CD4-positive, alpha-beta T cell treated with Interleukin-4 for 4 hours (primary cell): ENCODE measurements at places on chromosomes 11 and 22.

DNA sequence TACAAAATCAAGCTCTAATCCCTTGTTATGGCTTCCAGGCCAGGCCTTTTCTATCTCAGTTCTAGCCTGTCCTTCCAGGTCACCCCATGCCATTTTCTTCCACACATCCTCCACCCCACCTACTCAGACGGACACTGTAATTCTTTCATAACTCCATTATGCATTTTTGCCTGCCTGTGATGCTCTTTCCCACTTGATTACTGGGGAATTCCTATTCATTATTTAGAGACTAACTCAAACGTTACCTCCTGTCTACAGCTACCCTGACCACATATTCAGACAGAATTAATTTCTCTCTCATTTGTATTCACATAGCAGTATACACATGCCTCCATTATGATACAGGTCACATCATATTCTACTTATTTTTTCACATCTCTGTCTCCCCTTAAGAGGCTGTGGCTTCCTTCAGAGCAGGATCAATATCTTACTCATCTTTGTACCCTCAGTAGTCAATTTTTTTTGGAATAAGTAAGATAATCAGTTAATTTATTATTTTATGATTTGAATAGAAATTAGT lies 156.5 kb upstream of the ZC3H12C start:
- no peak for DNase-seq

GRCh38 chr11:43699870-43700269 lies 19.3 kb downstream of the HSD17B12 start:
- no peak for DNase-seq

DNA sequence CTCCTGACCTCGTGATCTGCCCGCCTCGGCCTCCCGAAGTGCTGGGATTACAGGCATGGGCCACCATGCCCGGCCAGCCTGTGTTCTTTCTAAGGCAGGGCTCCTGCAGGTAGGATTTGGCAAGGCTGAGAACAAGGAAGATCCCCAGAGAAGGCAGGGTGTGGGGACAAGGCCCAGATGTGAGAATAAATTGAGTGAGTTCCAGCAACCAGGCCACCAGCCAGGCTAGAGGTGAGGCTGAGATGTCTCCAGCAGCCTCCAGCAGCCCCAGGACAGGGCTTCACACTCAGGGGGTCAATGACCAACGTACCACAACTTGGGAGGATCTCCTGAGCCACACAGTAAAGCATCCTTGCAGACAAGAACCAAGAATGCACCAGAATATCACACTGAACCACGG lies 75.1 kb downstream of the BUD13 start:
- no peak for DNase-seq

DNA sequence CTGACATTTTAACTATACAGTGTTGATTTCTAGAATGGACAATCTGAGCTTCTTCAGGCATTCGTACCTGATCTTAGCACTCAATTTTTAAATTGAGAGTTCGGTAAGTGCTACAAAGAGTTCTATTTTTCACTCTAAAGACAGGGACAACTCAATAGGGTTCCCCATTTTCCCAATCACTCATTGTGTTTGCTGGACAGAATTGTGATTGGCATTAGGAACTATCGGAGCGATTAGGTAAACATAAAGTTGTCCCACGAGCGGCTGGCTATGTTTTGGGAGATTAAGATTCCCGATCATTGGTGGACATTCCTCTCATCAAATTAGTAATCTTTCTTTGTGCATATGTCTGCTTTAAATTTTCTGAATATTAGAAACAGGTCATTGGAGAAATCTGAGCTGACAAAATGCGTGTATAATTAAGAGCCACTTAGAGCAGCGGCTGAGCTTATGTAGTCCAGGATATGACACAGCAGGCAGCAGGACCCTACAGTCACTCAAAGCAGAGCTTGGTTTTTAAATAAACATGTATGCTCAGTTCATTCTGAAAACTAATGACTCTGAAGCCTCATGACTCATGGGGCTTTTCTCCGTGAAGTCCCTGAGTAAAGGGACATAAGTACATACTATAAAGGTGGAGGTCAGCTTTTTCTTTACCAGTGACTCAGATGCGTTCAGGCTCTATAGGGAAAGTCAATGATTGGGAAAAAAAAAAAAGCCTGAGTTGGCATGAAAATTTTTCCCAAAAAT lies 109.4 kb downstream of the GRIA4 start:
- no peak for DNase-seq

DNA sequence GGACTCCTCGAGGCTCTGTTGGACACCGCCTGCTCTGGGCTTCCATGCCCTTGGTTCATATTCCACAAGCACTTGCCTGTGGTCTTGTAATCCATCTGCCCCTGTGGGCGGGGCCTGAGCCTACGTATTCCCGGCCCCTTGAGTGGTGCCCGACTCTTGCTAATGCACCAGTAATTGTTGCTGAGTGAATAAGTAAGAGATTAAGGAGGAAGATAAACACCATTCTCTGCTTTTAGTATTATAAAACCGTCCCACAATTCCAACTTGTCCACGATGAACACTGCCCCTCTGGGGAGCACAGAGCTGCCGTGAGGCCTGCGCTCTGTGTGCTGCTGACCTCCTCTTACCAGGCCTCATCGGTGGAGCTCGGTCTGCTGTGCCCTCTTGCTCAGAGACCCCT lies 50.3 kb downstream of the MICAL2 start:
- DNase-seq, result no peak

DNA sequence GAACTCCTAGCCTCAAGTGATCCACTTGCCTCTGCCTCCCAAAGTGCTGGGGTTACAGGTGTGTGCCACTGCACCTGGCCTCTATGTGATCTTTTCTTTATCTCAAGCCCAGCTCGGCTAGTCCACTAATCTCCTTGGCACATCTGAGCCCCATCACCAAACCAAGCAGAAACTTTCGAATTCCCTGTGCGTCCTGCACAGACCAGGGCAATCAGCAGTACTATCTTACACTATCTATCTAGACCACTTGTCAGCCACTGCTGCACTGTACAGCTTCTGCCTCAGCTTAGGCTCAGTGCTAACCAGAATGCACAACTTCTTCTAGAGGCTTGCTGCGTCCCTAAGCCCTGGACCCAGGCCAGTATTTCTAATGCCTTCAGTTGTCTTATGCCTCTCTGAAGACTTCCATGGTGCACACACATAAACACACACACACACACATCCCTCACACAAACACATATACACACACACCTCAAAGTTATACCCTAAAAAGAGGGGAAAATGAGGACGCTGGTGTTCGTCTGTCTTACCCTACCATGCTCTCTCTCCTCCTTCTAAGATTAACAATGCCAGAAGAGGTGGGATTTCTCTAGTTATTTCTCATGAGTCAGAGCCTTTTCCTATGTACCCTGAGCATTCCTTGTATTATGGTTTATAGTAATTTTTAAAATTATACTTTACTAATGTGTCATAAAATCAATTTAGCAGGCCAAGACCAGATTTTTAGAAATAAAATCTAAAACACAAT lies 59.3 kb upstream of the FAM181B start:
- DNase-seq, result no peak

- DNase-seq, result no peak
Observed at GRCh38 chr11:41284354-41284753, 175.1 kb downstream of the LRRC4C start.
